Stimulated activated CD8-positive, alpha-beta memory T cell treated with anti-CD3 and anti-CD28 coated beads, Interleukin-4, amount 100 ng/mL, for 1 hour (primary cell): ENCODE measurements at places on chromosomes 1 and 21.

GRCh38 chr1:99820546-99820945, 29.6 kb upstream of the AGL start:
- DNase-seq = no peak

DNA sequence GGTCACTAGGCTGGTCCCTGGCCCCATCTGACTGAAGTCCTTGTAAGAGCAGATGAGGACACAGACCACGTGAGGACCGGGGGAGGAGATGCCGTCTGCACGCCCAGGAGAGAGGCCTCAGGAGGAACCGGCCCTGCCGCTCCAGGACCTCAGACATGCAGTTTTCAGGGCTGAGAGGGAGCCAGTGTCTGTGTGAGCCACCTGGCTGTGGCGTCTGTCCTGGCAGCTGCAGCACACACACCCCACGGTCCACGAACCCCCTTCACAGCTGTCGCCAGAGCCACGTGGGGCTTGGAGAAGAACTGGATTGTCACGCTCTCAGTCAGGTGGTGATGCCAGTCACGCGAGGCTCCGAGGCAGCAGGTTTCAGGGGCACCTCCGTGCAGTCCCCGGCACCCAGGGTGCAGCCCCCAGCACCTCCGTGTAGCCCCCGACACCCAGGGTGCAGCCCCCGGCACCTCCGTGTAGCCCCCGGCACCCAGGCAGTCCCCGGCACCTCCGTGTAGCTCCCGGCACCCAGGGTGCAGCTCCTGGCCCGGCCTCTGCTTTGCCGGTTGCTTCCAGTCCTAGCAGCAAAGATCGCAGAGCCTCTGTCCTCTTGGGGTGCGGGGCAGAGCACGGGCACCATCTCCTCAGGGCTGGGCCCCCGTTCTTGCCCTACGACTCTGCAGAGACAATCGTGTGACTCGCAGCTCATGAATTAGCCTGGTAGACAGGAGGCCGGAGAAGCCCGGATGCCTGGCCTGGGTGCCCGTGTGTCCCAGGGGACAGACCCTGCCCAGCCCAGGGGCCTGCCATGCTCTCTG, 19.0 kb upstream of the SUMO3 start:
- no peak for DNase-seq

DNA sequence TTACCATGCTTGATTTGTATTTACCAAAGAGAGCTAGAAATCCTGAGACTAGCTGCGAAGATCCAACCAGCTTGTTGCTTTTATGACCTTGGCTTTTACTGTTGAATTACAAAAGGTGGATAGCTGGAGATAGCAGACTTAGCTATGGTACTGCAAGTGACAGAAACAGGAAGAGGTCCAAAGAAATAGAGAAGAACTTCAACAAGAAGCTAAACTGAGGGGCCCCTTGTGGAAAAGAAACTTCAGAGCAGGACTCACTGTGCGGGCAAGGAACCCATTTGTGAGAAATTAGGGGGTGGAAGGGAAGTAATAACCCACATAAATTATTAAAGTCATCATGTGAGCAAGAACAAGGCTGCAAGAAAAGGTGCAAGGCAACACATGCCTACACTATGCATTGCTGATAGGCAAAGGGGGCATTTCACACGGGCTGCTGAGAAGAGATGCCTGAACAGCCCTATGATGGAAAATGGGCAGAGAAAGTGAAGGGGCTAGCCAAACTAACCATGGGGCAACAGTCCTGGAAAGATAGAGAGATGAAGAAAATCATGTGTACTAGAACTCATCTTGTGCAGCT, 116.6 kb upstream of the PRDX6 start:
- no peak for DNase-seq

DNA sequence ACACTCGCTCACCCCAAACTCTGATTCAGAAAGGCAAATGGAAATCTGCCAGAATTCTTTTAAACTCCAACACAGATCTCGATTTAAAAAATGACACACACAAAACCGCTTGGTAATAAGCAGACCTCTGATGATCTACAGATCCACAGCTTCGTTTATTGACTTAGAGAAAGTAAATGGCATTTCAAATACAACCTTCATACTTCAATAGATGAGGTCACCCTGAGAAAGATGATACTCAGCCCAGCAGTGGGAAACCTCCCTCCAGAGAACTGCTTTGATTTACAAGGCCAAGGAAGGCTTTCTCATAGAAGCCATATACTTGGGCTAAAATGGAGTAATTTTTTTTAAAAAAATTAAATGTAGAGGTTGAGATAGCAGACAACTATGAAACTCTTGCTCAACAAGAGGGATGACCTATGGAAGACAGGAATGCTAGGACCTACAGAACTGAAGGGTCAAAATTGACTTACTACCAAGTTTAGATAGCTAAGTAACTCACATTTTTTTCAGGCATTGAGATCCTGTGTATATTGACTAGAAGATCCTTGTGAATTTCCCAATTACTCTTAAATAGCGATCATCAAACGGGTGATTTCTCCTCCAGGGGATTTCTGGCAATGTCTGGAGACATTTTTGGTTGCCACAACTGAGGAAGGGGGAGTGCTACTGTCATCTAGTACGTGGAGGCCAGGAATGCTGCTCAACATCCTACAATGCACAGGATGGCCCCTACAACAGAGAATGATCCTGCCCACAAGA, 143.9 kb downstream of the CLIC6 start:
- DNase-seq = no peak

- no peak for DNase-seq
Observed at GRCh38 chr1:52676249-52676903, 21.8 kb downstream of the COA7 start.

- no peak for DNase-seq
Observed at GRCh38 chr1:233647073-233647472, 33.2 kb downstream of the KCNK1 start.

DNA sequence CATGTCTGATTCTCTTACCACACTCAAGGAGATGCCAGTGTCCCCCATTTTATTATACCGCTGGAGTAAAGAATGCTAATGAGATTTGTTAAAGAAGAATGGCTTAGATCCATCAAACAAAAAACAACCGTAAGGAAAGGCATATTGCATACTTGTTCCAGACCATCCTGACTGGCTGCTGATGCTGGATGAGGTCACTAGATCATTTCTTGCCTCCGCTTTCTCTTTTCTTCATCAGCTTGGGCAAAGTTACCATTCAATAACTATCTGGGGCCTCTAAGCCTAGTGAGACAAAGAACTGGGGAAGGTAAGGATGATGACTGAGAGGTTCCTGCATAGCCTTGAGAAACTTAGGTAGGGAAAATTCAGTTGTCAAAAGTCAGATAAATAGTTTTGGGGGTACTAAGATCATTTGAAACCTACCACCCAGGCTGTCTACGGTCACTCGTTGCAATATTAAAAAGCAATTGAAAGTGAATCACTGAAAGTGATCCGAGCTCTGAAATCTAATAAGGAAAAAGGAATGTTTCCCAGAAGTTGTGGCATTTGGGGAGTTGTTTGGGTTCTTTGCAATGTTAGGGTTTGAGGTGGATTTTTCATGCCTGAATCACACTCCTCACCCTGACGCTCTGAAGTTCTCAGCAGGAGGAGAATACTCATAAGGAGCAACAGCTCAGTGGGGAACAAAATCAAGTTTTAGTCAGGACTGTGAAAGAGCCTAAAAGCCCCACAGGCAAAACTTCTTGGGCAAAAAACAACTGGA, 176.8 kb downstream of the HHIPL2 start:
- DNase-seq = no peak

GRCh38 chr1:175514387-175514953, 228.9 kb downstream of the TNR start:
- no peak for DNase-seq

- peak; percentile 14 for DNase-seq
Observed at GRCh38 chr1:30929135-30929889, 20.8 kb upstream of the SDC3 start.

GRCh38 chr1:75643460-75643859, 32.5 kb upstream of the SLC44A5 start:
- DNase-seq = no peak

- DNase-seq = no peak
Observed at GRCh38 chr1:20974069-20974468, 187.0 kb upstream of the HP1BP3 start.

GRCh38 chr1:154730259-154730658, 122.3 kb upstream of the ADAR start:
- DNase-seq = no peak

DNA sequence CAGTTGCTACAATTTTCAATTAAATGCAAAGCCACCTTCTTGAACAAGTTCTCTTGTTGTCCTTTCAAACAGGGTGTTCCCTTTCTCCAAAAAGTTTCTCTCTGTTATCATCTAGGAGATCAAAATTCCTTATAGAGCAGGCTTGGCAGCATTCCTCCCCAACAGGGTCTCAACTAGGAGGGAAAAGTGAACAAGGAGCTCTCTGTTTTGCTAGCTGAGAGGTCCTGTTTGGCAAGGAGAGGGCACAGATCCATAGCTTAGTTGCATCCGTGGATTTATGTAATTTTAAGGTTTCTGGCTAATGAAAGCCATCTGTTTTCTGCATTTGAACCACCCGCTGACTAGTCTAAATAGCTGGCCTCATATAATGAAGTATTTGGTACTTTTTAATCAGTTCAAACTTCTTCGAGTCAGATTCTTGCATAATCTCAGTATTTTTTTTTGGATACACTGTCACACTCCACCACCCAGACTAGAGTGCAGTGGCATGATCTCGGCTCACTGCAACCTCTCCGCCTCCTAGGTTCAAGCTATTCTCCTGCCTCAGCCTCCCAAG, 54.0 kb downstream of the APP start:
- no peak for DNase-seq

DNA sequence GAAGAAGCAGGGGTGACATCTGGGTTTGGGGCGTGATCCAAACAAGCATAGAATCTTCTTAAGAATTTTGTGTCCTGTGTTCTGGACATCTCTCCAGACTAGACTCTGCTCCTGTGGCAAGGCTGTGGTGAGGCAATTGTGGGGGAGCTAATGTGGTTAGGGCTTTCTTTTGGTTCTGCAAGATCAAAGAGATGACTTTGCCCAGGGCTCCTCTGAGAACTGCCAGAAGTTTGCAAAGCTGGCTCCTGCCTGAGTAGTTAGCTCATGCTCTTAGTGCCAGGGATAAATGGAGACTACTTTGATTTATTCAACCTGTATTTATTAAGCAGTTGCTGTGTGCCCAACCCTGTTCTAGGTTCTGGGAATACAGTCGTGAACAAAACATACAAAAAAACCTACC, 34.0 kb upstream of the CRNN start:
- DNase-seq = no peak

- DNase-seq = no peak
Observed at GRCh38 chr1:96730574-96731298, 9.2 kb downstream of the PTBP2 start.
